Epithelial cell of alveolus of lung (primary cell): ENCODE measurements at places on chromosomes 7 and 10. TPM values are rescaled to one million over a fixed set of nuclear protein-coding genes. Genes with fewer than 3 reads are reported as not detected.

NUTM2B gene
- 0.39 and 1.8 TPM in 2 replicates for total RNA-seq

ATRNL1 gene
- total RNA-seq: 0.56 and 1.7 TPM in 2 replicates

TOMM7 gene
- total RNA-seq: 153 and 178 TPM in 2 replicates

HTR5A gene
- total RNA-seq: not detected in 2 replicates

ZNF727 gene
- total RNA-seq: not detected in 2 replicates

GHITM gene
- total RNA-seq: 150 and 159 TPM in 2 replicates

MINPP1 gene
- total RNA-seq: 45.9 and 63.6 TPM in 2 replicates

NRG3 gene
- 0.52 TPM in 1 of 2 replicates, not detected in the other for total RNA-seq

CYP2C9 gene
- total RNA-seq: not detected in 2 replicates

LAMB1 gene
- total RNA-seq: 209 and 712 TPM in 2 replicates

LHFPL3 gene
- total RNA-seq: not detected in 2 replicates

ENTPD1 gene
- total RNA-seq: 0.52 and 5.2 TPM in 2 replicates

ELOVL3 gene
- 1.3 TPM in 1 of 2 replicates, not detected in the other for total RNA-seq

ZKSCAN1 gene
- 20.2 and 44.2 TPM in 2 replicates for total RNA-seq

SLC26A5 gene
- total RNA-seq: not detected in 2 replicates

AEBP1 gene
- 49.3 and 84.2 TPM in 2 replicates for total RNA-seq

SPDYE2 gene
- not detected in 2 replicates for total RNA-seq

MEOX2 gene
- total RNA-seq: 0.13 and 59.3 TPM in 2 replicates

SAMD9 gene
- 7.7 and 12.9 TPM in 2 replicates for total RNA-seq

MGMT gene
- 29.5 and 40.3 TPM in 2 replicates for total RNA-seq

NXPH1 gene
- not detected in 2 replicates for total RNA-seq

HYAL4 gene
- total RNA-seq: not detected in 2 replicates

HOXA7 gene
- 7.2 and 12.4 TPM in 2 replicates for total RNA-seq

TWIST1 gene
- 14.5 and 19.9 TPM in 2 replicates for total RNA-seq

HMX2 gene
- total RNA-seq: not detected in 2 replicates

CYP2C19 gene
- not detected in 2 replicates for total RNA-seq

EBLN1 gene
- total RNA-seq: not detected in 2 replicates

NYAP1 gene
- total RNA-seq: 2.2 and 10.5 TPM in 2 replicates

SP8 gene
- not detected in 2 replicates for total RNA-seq

CYP17A1 gene
- total RNA-seq: not detected in 2 replicates

HMX3 gene
- total RNA-seq: not detected in 2 replicates
